AG08395 (cell line): ENCODE measurements at places on chromosomes 11 and 22.

DNA sequence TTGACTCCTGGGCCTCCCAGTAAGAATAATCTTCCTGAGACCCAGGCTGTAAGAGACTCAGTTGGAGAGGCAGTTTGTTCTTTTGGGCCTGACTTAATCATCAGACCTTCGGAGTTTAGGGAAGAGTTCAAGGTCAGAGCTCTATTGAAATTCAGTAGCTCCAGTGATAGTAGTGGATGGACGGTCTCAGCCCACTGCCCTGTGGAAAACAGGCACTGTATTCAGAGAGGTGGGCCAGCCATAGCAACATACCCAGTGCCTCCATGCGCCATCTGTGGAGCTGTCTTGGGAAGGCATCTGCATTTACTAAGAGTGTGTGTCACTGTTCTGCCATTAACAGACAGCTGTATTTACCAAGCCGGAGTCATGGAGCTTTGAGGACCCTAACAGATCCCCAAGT is 2.9 kb downstream of the SMARCB1 start:
- no peak for DNase-seq

DNA sequence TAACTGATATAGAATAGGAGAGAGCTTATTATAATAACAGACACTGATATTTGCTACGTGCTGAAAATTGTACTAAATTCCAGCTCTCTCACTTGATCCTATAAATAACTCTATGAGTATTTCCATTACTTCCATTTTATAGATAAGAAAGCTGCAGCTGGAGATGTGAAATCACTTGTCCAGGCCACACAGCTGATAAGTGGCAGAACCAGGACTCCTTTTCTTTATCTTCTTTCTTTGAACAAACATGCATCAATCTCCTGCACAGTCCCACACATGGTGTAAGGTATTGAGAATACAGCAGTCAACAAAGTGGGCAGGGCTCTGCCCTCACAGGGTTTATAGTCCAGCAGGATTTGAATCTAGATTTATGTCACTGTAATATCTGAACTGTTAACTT is 652.1 kb downstream of the NELL1 start:
- DNase-seq: no peak

DNA sequence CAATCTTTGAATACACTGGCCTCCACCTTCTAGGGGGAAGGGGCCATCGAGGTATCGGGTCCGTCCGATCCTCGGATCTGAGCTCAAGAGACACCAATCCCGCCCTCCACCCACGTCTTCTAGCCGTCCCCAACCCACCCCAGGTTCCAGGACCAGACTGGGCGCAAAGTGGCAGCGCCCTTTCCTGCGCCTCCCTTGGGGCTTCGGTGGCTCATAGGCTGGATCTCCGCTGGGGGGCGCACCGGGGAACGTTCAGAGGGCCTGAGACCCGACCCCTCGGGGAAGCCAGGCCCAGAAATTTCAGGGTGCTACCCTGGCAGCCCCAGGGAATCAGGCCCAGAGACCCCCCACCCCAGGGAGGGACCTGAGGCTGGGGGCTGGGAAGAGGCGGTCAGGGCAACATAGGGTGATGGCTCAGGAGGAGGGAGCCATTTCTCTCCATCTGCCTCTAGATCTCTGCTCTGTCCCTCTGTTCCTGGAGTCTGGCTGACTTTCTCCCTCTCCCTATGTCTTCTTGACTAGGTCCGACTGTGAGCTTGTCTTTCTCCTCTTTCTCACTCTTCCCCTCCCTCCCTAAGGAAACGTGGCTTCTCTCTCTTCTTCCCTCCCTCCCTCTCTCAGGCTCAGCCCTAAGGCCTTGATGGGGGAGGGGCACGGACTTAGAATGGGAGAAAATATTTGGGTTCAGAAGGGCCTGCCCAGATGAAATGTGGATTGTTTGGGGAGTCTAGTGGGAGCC is 1.1 kb downstream of the CREB3L1 start:
- peak; percentile 65 for DNase-seq

DNA sequence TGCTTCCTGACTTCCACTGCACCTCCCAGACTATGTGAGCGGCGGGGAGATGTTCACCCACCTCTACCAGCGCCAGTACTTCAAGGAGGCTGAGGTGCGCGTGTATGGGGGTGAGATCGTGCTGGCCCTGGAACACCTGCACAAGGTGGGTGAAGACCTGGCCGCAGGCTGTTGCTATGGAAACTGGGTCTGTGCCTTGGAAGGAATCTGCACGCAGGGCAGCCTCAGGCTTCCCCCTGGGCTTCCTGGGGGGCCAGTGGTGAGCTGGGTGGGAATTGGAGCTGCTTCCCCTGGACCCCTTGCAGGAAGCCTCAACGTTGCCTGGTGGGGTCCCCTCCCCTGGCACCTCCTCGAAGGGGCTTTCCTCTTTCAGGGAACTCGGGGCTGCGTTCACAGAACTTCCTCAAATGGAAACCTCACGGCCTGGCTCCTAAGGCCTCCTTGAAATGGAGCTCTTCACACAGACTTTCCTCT is 1.5 kb downstream of the RPS6KA4 start:
- no peak for DNase-seq

DNA sequence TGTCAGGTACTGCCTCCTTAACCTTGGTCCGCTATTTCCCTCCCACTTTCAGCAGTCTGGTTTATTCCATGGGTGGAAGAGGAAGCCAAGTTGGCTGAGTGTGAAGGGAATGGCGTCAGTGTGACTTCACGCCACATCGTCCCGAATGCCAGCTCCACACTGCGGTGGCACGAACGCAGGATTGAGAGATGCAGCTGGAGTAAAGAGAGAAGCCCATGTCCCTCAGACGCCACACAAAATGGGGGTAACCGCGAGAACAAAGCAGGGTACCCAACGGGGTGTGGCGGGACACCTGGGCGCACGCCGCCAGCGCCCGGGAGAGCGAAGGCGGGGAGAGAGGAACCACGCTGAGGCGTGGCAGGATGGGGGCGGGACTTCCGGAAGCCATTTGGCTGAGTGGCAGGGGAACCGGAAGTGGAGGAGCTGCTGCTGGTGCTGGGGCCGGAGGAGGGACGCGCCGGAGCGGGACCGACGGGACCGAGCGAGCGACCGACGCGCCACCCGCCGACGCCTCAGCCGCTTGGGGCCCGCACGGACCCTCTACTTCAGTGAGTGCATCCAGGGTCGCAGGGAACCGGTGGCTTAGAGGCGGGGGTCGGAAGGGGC is at the start of gene PAFAH1B2:
Gene PAFAH1B2, plus strand, starts transcription at position 417 of the 606 bp plus-strand sequence. CDS start 8,161 bp downstream, outside the sequence.
- DNase-seq: peak; percentile 98

DNA sequence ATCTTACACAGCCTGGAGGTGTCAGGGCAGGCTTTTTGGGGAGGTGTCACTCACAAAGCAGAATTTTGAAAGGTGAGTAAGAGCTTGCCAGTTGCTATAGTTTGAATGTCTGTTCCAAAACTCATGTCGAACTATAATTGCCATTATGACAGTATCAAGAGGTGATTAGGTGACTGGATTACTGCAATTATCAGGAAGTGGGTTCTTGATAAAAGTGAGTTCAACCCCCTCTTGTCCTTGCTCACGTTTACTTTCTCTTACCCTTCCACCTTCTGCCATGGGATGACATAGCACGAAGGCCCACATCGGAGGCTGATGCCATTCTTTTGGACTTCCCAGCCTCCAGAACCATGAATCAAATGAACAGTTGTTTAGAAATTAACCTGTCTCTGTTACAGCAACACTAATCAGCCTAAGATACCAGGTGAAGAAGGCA is 4.7 kb upstream of the C11orf86 start:
- no peak for DNase-seq

DNA sequence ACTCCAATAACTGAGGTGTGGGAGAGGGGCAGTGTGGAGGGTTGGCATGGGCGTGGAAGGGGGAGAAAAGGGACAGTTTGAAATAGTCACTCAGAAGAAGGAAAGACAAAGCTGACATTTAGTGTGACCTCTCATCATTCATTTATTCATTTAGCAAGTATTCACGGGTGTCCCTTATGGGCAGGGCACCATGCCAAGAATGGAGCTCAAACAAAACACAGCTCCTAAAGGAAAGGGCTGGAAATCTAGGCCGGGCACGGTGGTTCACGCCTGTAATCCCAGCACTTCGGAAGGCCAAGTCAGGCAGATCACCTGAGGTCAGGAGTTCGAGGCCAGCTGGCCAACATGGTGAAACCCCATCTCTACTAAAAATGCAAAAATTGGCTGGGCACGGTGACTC is 19.4 kb upstream of the DGKZ start:
- DNase-seq: no peak

DNA sequence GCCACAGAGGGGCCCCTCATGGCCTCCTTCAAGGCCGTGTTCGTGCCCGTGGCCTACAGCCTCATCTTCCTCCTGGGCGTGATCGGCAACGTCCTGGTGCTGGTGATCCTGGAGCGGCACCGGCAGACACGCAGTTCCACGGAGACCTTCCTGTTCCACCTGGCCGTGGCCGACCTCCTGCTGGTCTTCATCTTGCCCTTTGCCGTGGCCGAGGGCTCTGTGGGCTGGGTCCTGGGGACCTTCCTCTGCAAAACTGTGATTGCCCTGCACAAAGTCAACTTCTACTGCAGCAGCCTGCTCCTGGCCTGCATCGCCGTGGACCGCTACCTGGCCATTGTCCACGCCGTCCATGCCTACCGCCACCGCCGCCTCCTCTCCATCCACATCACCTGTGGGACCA is 10.0 kb downstream of the CXCR5 start:
- no peak for DNase-seq

DNA sequence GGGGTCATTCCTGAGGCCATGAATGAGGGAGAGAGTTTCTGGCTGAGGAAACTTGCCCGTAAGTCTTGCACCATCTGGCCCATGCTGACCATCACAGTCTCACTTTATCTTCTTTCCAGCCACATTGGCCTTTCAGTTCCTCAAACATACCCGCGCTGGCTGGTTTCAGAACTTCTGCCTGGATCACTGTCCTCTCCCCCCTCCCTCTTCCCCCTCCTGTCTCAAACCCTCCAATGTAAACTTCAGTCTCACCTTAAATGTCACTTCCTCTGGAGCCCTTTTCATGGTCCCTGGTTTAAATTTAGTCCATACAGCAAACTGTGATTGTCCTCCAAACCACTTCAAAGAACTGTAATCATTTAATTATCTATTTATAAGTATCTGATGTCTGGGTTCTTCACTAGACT is 3.7 kb upstream of the TMEM109 start:
- DNase-seq: no peak

DNA sequence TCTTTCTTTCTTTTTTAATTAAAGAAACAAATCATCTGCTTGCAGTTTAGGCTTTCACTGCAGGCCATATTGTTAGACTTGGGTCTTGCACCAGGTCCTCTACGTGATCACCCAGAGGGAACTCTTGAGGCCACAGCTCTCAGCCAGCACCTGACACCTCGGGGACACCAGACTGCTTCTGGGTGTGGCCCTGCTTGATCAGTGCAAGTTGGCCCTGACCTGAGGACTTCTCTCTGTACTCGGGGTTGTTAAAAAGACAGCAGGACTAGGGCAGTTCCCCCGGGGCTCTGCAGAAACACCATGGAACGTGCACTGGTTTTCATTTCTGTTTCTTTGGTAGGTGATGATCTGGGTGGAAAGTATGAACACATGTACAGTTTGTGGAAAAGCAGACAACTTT is 51.2 kb upstream of the MYO18B start:
- no peak for DNase-seq

GRCh38 chr11:123325533-123325932 is 104.5 kb upstream of the GRAMD1B start:
- no peak for DNase-seq

- DNase-seq: peak; percentile 12
Measured at GRCh38 chr11:29318134-29318845, 698.5 kb downstream of the KCNA4 start.

GRCh38 chr11:77475206-77475605 is 1.3 kb upstream of the PAK1 start:
- no peak for DNase-seq

- no peak for DNase-seq
Measured at GRCh38 chr22:37069319-37069718, 17.8 kb downstream of the KCTD17 start.

DNA sequence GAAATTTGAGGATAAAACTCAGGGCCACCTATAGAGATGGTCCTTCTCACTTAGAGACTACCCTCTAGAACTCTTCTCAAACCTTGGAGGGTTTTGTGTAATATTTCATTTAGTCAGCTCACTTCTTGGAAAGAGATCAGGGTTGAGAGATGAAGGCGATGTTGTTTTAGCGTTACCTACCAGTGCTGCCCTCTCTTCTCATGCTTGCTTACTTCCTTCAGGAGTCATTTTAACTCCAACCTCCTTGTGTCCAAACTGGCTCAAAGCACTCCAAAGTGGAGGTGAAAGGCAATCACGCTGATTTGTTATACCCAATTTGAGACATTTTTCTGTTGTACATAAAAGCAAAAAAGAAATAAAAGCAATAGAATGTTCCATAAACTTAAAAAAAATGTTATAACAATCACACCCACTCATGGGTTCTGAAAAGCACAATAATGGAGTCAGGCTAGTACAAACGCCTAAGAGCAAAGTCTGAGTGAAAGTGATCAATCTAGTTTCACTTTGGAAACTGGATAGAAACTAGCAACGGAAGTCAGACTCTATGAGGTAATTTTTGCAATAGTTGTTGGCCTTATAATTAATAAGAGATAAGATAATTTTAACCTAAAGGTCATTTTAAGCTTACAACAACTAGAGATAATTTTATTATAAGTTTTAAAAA is 117.1 kb downstream of the MRTFA start:
- DNase-seq: no peak

DNA sequence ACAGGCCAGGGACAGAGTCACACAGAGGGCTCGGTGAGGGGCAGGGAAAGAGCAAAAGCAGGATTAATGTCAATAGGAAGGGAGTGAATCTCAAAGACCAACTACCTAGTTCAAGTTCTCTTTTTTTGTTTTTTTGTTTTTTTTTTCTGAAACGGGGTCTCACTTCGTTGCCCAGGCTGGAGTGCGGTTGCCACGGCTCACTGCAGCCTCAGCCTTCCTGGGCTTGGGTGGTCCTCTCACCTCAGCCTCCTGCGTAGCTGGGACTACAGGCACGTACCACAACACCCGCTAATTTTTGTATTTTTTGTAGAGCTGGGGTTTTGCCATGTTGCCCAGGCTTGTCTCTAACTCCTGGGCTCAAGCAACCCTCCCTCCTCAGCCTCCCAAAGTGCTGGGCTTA is 9.7 kb upstream of the BCL9L start:
- DNase-seq: no peak

DNA sequence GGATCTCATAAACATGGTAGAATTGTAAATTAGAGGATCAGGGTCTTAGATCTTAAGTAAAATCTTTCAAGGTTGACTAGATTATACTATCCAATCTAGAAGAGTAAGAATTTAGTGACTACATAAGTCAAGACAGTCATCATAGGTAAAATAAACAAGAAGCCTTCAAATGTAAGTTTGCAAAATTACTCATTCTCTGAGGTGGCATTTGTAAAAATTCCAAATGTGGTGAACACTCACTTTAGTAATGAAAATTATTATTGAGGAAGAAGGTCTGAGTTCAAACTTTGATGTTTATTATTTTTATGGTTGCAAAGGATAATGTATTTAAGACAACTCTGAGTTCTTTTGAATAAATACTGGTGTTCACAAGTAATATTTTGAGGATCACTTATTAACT is 4.6 kb downstream of the HYLS1 start:
- DNase-seq: no peak

DNA sequence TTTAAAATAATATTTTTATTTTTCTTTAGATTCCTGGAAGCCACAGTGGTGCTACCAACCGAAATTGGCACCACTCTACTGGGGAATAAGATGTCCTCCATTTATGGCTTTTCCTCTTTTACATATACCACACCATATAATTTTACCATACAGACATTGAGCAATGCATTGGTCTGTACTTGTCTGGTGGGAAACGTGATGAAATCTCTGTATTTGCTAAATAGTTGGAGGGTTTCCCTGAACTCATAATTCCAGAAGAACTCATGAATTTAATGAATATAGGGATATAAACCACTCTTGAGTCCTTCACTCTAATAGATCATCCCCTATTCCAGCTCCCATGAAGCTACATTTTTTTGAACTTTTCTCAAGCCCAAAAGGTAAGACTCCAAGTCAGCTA is 28.0 kb upstream of the MMP13 start:
- no peak for DNase-seq
